Glutamatergic neuron (in vitro differentiated cells): ENCODE measurements at places on chromosomes 16 and 17. TPM values are rescaled to one million over a fixed set of nuclear protein-coding genes. Genes with fewer than 3 reads are reported as not detected.
A peak's percentile ranks its signal among the peaks of the same experiment; 100 is the strongest.

- H3K27ac ChIP-seq, result no peak overlapping the region
- no peaks in the 10 kb centered on the region for H3K27me3 ChIP-seq
- no peaks in the 10 kb centered on the region for H3K36me3 ChIP-seq
- H3K4me1 ChIP-seq, result no peaks in the 10 kb centered on the region
- no peak overlapping the region for H3K4me3 ChIP-seq
Measured at GRCh38 chr16:60432472-60432871, 1603.8 kb downstream of the CDH8 start.

DNA sequence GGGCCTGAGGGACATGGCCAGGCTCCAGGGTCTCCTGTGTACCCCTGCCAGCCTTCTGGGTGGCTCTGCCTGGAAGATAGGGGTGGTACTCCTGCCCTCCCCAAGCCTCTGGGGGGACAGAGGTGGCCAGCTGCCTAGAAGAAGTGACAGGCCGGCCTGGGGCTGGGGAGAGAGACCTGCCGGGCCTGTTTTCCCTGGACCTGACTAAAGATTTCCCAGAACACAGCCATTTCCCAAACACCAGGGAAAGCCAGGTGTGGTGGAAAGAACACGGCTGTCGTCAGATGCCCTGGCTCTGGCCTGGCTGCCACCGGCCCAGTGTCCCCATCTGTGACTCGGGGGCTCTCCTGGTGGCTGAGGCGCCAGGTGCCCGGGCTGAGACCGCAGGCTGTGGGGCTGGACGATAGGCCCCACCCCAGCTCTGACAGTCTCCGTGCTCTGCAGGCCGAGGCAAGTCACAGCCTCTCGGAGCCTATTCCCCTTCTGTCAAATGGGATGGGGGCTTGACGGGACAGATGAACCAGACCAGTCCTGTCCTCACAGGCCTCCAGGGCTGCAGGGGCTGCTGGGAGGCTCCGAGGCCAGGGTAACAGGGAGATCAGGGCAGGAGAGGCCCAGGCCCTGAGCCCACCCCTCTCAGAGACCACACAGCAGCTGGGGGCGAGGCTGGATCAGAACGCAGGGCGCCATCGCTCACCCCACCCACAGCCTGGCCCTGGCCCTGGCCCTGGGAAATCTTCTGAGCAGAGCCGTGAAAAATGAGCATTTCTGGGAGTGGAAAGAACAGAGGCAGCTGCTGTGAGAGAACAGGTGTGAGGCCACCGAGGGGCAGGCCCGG is 33.1 kb downstream of the CTU2 start:
- no peak overlapping the region for H3K27ac ChIP-seq
- no peak for DNase-seq
- H3K36me3 ChIP-seq, result no peaks in the 10 kb centered on the region
- H3K27me3 ChIP-seq, result peaks cover 4% of the 10 kb centered on the region
- no peak overlapping the region for H3K4me3 ChIP-seq

- H3K27ac ChIP-seq, result no peak overlapping the region
- H3K27me3 ChIP-seq, result no peaks in the 10 kb centered on the region
- no peak overlapping the region for H3K4me3 ChIP-seq
- H3K4me1 ChIP-seq, result no peaks in the 10 kb centered on the region
- no peak for DNase-seq
Measured at GRCh38 chr17:43140396-43141332, 15.5 kb upstream of the BRCA1 start.

- no peaks in the 10 kb centered on the region for H3K4me1 ChIP-seq
- H3K36me3 ChIP-seq, result peaks cover 10% of the 10 kb centered on the region
- H3K27me3 ChIP-seq, result peaks cover 2% of the 10 kb centered on the region
- no peak for DNase-seq
- H3K4me3 ChIP-seq, result no peak overlapping the region
Measured at GRCh38 chr16:86095906-86096485, 197.0 kb downstream of the IRF8 start.

- no peaks in the 10 kb centered on the region for H3K27me3 ChIP-seq
- no peak overlapping the region for H3K27ac ChIP-seq
- no peaks in the 10 kb centered on the region for H3K4me1 ChIP-seq
Measured at GRCh38 chr17:65799869-65800268, 238.4 kb upstream of the AXIN2 start.

DNA sequence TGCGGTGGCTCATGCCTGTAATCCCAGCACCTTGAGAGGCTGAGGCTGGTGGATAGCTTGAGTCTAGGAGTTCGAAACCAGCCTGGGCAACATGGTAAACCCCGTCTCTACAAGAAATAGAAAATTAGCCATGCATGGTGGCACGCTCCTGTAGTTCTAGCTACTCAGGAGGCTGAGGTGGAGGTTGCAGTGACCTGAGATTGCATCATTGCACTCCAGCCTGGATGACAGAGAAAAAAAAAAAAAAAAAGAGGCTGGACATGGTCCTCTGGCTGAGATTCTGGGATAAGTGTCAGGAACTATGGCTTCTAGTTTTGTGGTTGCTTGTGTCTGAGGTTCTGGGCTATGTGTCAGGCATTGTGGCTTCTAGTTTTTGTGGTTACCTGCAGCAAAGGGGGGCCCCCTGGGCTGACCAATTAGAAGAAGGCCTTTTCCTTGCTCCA is 7.0 kb downstream of the KSR1 start:
- H3K27me3 ChIP-seq, result peaks cover 6% of the 10 kb centered on the region
- peaks cover 64% of the 10 kb centered on the region for H3K4me1 ChIP-seq
- no peaks in the 10 kb centered on the region for H3K36me3 ChIP-seq
- no peak overlapping the region for H3K4me3 ChIP-seq
- peak overlapping the region; percentile 7 for H3K27ac ChIP-seq
- no peak for DNase-seq

Gene INCA1
- total RNA-seq, result 0.44 TPM

Gene SLC12A3
- not detected for total RNA-seq

Gene GALK1
- 18.2 TPM for total RNA-seq

Gene CLEC19A
- not detected for total RNA-seq

Gene TMUB2
- 52.1 TPM for total RNA-seq

Gene USP43
- total RNA-seq, result 0.22 TPM
